ENCODE measurements at places on chromosomes 5 and 9. TPM values are rescaled to one million over a fixed set of nuclear protein-coding genes. Genes with fewer than 3 reads are reported as not detected.

The GARIN3 gene
- 0.30 TPM for total RNA-seq

GRCh38 chr5:83530193-83530592 lies 58.6 kb downstream of the VCAN start:
- DNase-seq, result no peak

DNA sequence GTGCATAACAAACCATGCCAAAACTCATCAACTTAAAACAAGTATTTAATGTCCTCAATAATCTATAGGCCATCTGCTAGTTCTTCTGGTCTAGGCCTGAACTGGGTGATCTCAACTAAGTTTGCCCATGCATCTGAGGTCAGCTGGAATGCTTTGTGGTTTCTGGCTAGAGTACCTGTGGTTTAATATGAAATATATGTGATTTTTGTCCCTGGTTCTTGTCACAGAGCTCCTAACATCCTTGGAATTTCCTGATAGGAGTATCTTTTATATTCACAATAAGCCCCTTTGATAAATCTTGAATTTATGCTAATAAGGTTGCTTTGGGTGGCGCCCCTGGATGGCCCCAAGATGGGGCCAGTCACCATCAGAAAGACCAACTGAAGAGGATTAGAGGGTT lies 535.9 kb downstream of the DNAH5 start:
- no peaks in the 10 kb centered on the region for H3K36me3 ChIP-seq
- H3K27ac ChIP-seq, result no peak overlapping the region
- H3K4me1 ChIP-seq, result no peaks in the 10 kb centered on the region
- no peaks in the 10 kb centered on the region for H3K27me3 ChIP-seq
- DNase-seq, result no peak

DNA sequence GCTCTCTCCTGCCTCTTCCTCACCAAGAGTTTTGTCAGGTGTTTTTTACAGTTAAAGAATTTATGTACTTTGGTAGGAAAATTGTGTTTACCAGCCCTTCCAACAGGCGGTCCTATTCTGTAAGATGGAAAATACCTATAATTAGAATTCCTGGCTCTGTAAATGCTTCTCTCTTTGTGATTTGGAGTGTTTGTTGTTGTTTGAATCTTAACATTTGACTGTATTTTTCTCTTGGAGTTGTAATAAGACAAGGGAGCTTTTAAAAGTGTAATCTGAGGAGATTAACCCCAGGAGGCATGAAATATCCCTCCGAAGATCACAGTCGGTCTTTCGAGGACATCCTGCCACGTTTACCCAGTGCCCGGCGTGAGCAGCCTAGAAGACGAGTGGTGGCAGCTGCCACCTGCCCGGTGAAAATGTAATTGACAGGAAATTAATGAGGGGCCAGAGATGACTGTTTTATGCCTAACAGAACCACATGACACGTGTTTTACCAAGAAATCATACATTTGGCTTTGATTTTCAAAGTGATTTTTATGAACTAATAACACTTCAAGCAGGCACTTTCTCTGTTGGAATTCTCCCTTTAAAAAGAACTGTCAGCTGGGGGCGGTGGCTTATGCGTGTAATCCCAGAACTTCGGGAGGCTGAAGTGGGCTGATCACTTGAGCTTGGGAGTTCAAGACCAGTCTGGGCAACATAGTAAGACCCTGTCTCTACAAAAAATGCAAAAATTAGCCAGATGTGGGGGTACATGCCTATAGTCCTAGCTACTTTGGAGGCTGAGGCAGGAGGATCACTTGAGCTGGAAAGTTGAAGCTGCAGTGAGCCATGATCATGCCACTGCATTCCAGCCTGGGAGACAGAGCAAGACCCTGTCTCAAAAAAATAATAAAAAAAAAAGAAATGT lies 20.0 kb downstream of the ANKRD33B start:
- H3K27ac ChIP-seq, result no peak overlapping the region
- H3K4me1 ChIP-seq, result peaks cover 65% of the 10 kb centered on the region
- no peak overlapping the region for H3K4me3 ChIP-seq
- H3K27me3 ChIP-seq, result peaks cover 5% of the 10 kb centered on the region
- peaks cover 29% of the 10 kb centered on the region for H3K36me3 ChIP-seq
- no peak for DNase-seq

The C5orf46 gene
- not detected for total RNA-seq

The ADAMTSL2 gene
- not detected for total RNA-seq

- H3K4me3 ChIP-seq, result no peak overlapping the region
- DNase-seq, result peak; percentile 19
- no peak overlapping the region for H3K27ac ChIP-seq
- no peaks in the 10 kb centered on the region for H3K27me3 ChIP-seq
- H3K4me1 ChIP-seq, result peaks cover 2% of the 10 kb centered on the region
Observed at GRCh38 chr5:179974946-179975712, 67.4 kb upstream of the TBC1D9B start.

The TLX3 gene
- total RNA-seq, result not detected

- H3K4me3 ChIP-seq, result no peak overlapping the region
- no peak overlapping the region for H3K27ac ChIP-seq
- peaks cover 10% of the 10 kb centered on the region for H3K27me3 ChIP-seq
- H3K4me1 ChIP-seq, result no peaks in the 10 kb centered on the region
- DNase-seq, result no peak
- H3K36me3 ChIP-seq, result no peaks in the 10 kb centered on the region
Observed at GRCh38 chr5:149129181-149129580, 12.1 kb upstream of the ABLIM3 start.

DNA sequence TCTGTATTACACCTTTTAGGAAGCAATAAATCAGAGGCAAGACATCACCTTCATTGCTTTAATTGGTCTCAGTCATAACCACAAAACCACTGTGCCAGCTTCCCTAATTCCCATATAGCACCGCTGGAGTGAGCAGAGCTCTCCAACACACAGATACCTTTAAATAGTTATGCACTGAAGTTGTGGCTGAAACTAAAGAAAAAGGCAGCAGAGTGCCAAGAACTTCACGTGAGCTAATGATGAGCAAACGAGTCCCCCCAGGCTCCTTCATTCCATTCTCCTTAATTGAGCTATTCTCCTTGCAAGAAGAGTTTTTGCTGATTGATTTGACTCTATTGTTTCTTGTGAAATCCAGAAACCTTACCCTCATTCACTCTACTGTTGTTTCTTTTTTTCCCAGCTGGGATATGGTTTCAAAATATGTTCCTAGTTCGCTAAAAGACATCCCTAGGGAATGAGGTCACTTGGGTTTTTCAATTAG lies 501.5 kb downstream of the SPATA31D1 start:
- H3K27me3 ChIP-seq, result no peaks in the 10 kb centered on the region
- no peaks in the 10 kb centered on the region for H3K36me3 ChIP-seq
- no peak overlapping the region for H3K4me3 ChIP-seq
- no peak for DNase-seq

GRCh38 chr5:61148515-61148914 lies 13.8 kb downstream of the SMIM15 start:
- H3K27me3 ChIP-seq, result no peaks in the 10 kb centered on the region
- no peaks in the 10 kb centered on the region for H3K4me1 ChIP-seq
- no peak overlapping the region for H3K27ac ChIP-seq
- no peak for DNase-seq
- H3K4me3 ChIP-seq, result no peak overlapping the region

The UGCG gene
- 14.4 TPM for total RNA-seq

DNA sequence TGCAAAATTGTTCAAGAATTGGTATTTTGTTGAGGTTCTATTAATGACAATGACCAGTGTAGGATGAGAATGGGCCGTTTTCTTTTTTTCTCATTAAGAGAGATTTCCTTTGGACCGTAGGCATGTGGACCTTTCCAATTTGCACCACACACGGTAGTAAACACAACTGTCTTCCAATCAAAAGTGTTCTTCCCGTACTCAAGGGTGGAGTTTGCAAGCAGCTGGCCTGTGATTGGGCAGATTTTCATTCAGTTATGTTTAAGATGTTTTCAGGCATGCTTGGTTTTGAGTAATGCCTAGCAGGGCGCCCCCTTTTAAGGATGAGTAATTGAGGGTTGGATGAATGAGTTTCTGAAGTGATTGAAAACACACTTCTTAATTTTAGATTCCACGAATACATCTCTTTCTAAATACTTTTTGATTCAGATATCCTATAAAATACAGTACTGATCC lies 2.5 kb downstream of the KDM3B start:
- peak overlapping the region; percentile 82 for H3K27ac ChIP-seq
- peak overlapping the region; percentile 97 for H3K4me3 ChIP-seq
- H3K27me3 ChIP-seq, result no peaks in the 10 kb centered on the region

DNA sequence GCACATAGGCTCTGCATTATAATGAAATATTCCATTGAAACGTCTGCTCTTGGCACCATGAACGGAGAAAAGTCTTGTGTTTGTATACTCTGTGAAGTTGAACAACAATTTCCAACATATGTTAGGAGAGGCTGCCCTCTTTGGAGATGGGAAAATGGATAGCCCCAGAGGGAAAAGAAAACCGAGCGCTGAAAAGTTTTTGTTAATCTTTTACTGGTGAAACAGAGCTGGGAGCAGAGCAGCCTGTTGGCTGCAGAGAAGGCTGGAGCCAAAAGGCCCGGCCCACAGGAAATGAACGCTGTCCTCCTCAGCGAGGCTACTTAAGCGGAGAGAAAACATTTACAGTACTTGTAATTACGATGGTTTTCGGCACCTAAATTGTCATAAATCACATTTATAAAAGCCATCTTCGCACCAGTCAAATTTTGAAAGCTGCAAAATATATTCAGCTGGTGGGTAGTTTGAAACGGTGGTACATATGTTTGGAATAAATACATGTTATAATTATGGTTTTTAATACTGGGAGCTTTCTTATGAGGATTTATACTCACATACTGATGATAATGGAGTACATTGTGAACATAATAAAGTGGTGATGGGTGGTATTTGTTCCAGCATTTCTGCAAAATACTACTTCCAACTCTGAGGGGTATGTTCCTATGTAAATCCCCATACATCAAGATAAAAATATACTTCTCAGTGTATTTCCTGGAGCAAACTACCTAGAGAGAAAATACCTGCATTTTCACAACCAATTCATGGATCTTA lies 129.6 kb upstream of the CNTLN start:
- no peaks in the 10 kb centered on the region for H3K4me1 ChIP-seq
- H3K27ac ChIP-seq, result no peak overlapping the region
- no peaks in the 10 kb centered on the region for H3K27me3 ChIP-seq
- DNase-seq, result no peak
- no peaks in the 10 kb centered on the region for H3K36me3 ChIP-seq

DNA sequence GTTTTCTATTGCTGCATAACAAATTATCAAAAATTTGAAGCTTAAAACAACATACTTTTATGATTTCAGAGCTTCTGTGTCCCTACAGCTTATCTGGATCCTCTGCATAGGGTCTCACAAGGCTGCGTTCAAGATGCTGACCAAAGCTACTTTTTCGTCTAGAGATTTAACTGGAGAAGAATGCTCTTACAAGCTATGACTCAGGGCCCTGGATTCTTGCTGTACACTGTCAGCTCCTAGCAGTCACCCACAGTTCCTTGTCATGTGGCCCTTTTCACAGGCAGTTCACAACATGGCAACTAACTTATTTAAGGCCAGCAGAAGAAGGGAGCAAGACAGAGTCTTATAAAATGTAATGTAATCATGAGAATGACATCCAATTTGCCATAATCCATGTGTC lies 70.8 kb upstream of the FAM174A start:
- H3K4me1 ChIP-seq, result no peaks in the 10 kb centered on the region
- H3K4me3 ChIP-seq, result no peak overlapping the region
- DNase-seq, result no peak
- H3K27me3 ChIP-seq, result peaks cover 4% of the 10 kb centered on the region
- H3K36me3 ChIP-seq, result no peaks in the 10 kb centered on the region
